LNCaP clone FGC (cell line): ENCODE measurements at places on chromosomes 3 and 15.

- DNase-seq: no peak
These were observed 169.6 kb upstream of the DCBLD2 start for GRCh38 chr3:99071096-99071495.

- no peak for DNase-seq
These were observed 1.1 kb downstream of the ZBTB47 start for GRCh38 chr3:42654331-42655201.

- no peak for DNase-seq
These were observed 14.2 kb downstream of the CSK start for GRCh38 chr15:74795966-74796625.

GRCh38 chr3:151350656-151351055 lies 21.3 kb upstream of the P2RY13 start:
- no peak for DNase-seq

GRCh38 chr3:26198609-26199008 lies 408.7 kb downstream of the OXSM start:
- no peak for DNase-seq

GRCh38 chr3:132145833-132146232 lies 111.0 kb upstream of the CPNE4 start:
- no peak for DNase-seq

GRCh38 chr3:167913219-167913835 lies 177.8 kb downstream of the SERPINI1 start:
- DNase-seq: no peak

GRCh38 chr15:70420948-70421482 lies 323.3 kb upstream of the TLE3 start:
- DNase-seq: peak; percentile 76

- DNase-seq: peak; percentile 78
These were observed 137.5 kb downstream of the XXYLT1 start for GRCh38 chr3:195133462-195133861.

GRCh38 chr15:38720893-38721567 lies 156.4 kb upstream of the RASGRP1 start:
- DNase-seq: no peak

DNA sequence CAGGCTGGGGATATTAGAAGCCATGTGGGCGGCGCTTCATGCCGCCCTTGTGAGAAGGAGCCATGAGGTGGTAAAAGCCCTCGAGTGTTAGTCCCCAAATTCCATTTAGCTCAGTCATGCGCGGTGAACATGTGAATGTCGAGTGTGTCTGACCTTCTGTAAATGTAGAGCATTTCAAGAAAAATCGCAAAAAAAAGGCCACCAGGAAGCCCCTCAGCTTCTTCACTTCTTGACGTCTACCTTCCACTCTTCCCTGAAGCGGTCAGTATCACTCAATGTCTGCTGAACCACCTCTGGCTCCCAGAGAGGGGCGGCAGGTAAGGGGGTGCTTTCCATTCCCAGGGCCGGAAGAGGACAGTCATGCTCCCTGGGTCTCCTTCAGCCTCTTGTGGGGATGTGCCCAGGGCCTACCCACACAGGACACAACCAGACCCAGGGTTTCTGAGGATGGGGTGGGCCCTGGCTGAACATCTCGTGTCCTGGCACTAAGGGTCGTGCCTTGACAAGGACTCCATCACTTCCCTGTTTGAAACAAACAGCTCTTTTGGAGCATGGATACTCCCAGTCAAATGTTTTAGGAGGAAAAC lies 274.9 kb downstream of the FAM43A start:
- no peak for DNase-seq

DNA sequence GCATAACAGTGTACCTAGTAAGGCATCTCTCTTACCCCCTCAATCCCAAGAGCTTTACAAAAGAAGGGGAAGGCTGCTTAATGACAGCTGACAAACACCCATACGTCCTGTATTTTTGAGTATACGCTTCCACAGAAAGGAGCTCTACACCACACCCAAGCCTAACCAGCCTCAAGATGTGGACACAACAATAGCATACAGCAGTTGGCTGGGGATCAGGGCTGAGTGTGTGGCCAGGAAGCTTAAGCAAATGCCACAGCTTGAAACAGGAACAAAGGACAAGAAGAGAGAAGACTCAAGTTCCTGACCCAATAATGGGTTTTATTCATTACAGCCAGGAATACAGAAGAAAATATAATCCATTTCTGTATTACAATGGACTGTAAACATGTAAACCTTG lies 6.9 kb downstream of the HEXA start:
- no peak for DNase-seq

DNA sequence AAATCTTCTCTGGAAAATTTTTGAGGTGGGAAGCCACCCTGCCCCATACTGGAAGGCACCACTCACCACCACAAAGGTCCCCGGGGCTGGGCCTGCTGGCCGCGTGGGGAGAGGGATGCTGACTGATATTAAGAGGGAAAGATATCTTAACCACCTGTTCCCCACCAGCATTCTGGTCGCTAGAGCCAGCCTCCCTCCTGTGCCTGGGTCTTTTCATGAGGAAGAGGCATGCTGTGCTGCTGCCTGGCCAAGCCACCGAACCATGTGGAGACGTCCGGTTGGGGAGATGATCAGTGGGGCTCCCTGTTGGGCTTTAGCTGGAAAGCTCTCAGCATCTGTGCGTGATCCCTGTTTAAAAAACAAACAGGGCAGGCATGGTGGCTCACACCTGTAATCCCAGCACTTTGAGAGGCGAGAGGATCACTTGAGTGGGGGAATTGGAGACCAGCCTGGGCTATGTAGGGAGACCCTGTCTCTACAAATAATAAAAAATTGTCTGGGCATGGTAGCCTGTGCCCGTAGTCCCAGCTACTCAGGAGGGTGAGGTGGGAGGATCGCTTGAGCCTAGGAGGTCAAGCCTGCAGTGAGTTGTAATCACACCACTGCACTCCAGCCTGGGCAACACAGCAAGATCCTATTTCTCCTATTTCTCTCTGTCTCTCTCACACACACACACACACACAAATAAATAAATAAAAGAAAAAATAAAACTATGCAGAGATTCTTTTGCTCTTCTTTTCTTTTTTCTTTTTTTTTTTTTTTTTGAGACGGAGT lies 1.0 kb downstream of the KLHL18 start:
- no peak for DNase-seq

DNA sequence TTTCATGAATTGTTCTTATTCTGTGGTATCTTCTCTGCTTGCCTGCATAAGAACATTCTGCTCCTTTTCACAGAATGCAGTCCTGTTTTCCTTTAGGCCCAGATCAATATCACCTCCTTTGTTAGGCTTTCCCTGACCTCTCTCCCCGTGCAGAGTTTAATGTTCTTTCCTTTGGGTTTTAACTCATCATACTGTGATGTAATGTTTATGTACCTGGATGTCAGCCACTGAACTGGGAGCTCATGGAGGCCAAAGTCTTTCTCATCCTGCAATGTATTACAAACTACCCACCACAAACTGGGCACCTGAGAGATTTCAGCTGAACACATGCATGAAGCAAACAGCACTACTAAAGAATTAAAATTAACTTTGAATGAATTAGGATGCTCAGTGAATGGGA lies 192.8 kb upstream of the RORA start:
- peak; percentile 63 for DNase-seq

DNA sequence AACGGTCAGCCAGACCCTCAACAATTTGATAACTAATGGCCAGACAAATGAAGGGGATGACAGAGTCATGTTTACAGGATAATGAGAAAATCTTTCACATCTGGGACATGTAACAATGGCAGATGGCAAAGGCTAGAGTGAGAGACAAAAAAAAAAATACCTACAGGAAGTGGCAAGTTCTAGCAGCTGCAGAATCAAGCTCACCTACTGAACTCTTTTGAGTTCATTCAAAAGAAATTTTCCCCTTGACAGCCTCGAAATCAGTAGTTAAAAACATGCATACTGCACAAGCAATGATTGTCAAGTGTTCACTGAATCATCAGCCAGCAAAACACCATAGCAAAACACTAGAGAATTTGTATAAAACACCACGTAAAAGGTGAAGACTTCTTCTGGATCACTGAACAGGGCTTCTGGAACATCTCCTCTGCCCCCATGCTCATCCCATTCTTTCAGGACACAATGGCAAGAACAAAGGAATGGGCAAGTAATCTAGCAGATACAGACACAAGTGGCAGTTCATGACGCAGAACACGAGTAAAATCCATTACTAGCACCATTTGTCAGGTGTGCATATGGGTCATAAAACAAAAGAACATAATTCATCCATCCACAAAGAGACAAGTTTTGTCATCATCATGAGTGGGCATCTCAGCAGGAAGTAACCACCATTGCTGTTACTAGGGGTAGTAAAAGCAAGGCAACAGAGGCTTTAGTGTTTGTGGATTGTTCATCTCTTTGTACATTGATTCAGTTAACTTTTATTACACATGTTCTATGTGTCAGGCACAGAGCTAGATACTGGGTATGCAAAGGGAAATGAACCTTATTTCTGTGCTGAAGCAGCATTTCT lies 13.8 kb upstream of the KCNMB2 start:
- DNase-seq: no peak

GRCh38 chr3:72699631-72700030 lies 148.6 kb downstream of the SHQ1 start:
- no peak for DNase-seq
